ENCODE measurements at places on chromosomes 1 and 21.

GRCh38 chr21:45799765-45800338 lies 156.3 kb downstream of the PCBP3 start:
- H3K27me3 ChIP-seq: no peaks in the 10 kb centered on the region
- no peak overlapping the region for H3K4me3 ChIP-seq
- H3K4me1 ChIP-seq: no peaks in the 10 kb centered on the region
- no peaks in the 10 kb centered on the region for H3K36me3 ChIP-seq
- DNase-seq: no peak
- H3K27ac ChIP-seq: no peak overlapping the region

DNA sequence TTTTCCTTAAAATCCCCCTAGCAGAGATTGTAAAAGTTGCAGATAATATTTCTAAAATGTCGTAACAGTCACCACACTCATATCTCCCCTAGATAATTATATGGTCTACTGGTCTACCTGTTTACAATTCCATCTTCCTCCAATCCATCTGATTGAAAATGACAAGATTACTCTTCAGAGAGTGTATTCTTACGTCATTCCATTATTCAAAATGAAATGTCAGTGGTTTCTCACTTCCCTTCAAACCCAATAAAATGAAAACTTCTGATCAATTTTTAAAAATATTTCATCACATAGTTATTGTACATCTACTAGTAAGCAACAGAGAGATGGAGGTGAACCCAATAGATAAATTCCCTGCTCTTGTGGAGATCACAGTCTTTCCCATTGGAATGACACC lies 202.2 kb upstream of the C8B start:
- no peak overlapping the region for H3K4me3 ChIP-seq
- no peak for DNase-seq

- H3K27ac ChIP-seq: no peak overlapping the region
These were observed 5.6 kb upstream of the S100A7 start for GRCh38 chr1:153465811-153466636.

- DNase-seq: no peak
- H3K27me3 ChIP-seq: no peaks in the 10 kb centered on the region
- no peaks in the 10 kb centered on the region for H3K36me3 ChIP-seq
- no peak overlapping the region for H3K27ac ChIP-seq
These were observed 44.2 kb downstream of the DISC1 start for GRCh38 chr1:231670755-231671154.
